HCT116 (cell line): ENCODE measurements at places on chromosomes 4 and X.

DNA sequence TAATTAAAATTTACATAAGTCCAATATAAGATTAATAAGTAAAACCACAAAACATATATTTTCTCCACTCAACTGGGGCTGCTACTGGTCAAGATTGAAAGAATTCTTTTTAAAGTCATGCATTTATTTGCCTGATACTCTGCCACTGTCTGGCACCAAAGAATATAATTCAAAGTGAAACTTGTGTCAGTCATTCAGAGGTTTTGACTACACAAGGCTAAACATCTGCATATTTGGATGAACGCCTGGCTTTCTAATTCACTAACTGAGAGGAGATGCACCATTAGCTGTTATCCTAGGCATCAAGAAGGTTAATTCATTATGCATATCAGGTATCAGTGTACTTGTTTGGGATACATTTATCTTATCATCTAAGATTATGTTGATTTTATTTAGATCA, 598.5 kb downstream of the CENPC start:
- no peak for DNase-seq

GRCh38 chr4:30840571-30840970, 120.4 kb downstream of the PCDH7 start:
- no peak for DNase-seq

DNA sequence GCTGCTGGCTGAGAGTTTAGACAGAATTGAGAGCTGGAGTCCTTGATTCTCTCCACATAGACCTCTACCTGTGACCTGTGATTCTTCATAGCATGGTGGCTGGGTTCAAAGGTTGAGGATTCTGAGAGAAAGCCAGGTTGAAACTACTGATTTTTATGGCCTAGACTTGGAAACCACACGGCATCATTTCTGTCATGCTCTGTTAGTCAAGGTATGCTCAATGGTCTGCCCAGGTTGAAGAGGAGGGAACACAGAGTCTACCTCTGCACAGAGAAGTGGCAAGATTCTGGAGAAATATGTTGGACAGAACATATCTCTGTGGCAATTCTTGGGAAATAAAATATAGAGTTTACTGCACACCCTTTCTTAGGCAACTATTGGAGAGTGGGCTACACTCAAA, 57.2 kb upstream of the CXorf66 start:
- DNase-seq = no peak

DNA sequence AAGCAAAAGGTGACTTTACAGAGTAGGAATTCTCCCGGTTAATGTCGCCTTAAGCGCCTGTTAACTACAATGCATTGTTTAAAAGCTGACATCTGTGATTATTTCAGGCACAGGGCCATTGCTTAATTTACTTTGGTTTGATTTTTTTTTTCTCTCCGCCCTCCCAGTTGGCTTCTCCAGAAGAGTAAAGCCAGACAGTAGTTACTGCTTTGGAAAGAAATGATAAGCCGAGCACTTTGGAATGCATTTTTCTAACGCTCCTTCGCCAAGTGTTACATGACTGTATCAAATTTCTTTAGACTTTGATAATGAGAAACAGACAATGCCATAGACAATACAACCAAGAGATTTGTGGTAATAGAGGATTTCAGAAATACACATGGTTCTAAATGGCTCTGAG, 383.0 kb upstream of the TENM3 start:
- DNase-seq = no peak

GRCh38 chrX:14798805-14799397, 74.0 kb downstream of the FANCB start:
- DNase-seq = no peak

DNA sequence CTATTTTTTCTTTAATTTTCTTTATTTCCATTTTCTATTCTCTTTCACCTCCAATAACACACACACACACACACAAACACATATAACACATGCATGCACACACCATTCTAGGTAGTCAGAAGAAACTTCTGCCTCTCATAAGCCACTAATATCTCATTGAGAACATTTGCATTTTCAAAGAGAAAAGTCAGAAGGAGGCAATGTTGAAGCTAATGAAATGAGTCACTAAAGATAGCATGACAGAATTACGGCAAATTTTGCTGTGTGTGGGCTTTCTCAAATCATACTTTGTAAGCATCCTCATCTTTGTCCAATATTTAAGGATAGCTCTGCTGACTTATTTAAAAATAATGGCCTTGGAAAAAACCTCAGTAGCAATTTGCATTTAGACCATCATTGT, 291.3 kb downstream of the GUCY2F start:
- DNase-seq = no peak

- no peak for DNase-seq
Measured at GRCh38 chr4:77623091-77623490, 17.5 kb downstream of the CXCL13 start.
